ENCODE measurements at places on chromosomes 11 and 22.
A peak's percentile ranks its signal among the peaks of the same experiment; 100 is the strongest.

- no peak for DNase-seq
These were observed 26.9 kb downstream of the CD82 start for GRCh38 chr11:44592125-44592940.

GRCh38 chr22:49953027-49953679 lies 7.4 kb upstream of the PIM3 start:
- DNase-seq, result no peak

DNA sequence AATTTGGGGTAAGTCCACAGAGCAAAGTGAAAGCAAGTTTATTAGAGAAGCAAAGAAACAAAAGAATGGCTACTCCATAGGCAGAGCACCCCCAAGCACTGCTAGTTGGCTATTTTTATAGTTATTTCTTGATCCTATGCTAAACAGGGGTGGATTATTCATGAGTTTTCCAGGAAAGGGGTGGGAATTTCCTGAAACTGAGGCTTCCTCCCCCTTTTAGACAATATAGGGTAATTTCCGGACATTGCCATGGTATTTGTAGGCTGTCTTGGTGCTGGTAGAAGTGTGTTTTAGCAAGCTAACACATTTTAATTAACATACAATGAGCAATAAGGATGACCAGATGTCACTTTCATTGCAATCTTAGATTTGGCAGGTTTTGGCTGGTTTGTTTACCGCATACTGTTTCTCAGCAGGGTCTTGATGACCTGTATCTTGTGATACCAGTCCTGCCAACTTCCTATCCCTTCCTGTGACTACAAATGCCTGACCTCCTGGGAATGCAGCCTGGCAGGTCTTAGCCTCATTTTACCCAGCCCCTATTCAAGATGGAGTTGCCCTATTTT lies 937 bp upstream of the C1QTNF6 start:
- no peak for DNase-seq

- no peak for DNase-seq
These were observed 7.5 kb downstream of the ROBO4 start for GRCh38 chr11:124890151-124890550.

- DNase-seq, result no peak
These were observed 40.7 kb downstream of the MOB2 start for GRCh38 chr11:1445741-1446445.

DNA sequence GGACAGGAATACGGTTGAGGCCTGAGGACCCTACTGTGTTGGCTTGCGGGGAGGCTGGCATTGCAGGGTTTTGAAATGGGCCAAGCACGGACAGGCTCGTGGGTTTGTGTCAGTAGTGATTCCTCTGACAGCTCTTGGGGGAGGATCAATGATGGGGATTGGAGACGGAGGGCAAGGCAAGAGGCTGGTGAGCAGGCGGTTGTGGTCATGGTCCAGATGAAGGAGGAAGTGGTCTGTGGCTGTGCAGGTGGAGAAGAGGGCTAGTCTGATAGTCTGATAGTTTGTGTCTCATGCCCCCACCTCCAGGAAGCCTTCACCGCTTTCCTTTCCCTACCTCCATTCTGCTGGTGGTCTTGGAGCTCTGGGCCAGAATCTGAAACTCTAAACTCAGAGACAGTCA lies 3.0 kb downstream of the MAFF start:
- peak; percentile 65 for DNase-seq

- DNase-seq, result no peak
These were observed 100.0 kb upstream of the SOX6 start for GRCh38 chr11:16456366-16456765.

- no peak for DNase-seq
These were observed 76.2 kb downstream of the ZBTB16 start for GRCh38 chr11:114135737-114136151.

GRCh38 chr11:16840951-16841350 lies 102.5 kb downstream of the C11orf58 start:
- no peak for DNase-seq

Measured in GM19239 (cell line).